ENCODE measurements at places on chromosomes 3 and 15.

GRCh38 chr3:126961791-126962461 lies 21.0 kb upstream of the PLXNA1 start:
- no peak for DNase-seq

- DNase-seq, result no peak
These were observed 23.1 kb upstream of the TSEN2 start for GRCh38 chr3:12461097-12461649.

- no peak for DNase-seq
These were observed 63.3 kb upstream of the TP63 start for GRCh38 chr3:189567766-189568420.

DNA sequence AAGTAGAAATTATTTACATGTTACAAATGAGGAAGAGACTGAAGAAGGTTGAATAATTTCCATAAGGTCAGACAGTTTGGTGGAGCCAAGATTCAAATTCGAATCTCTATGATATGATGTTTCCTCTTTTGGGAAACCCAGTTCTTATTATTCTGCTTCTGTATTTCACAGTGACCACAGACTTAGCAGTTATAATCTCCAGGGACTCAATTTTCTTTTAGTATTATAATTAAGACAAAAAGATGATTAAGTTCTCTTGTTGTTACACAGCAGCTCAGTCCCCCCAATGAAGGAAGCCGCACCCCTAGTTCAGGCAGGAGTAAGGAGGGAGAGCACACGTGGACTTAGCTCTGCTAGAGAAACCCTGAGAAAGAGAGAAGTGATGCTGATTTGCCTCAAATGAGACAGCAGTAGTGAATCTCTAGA lies 130.6 kb downstream of the CCNL1 start:
- no peak for DNase-seq

- DNase-seq, result peak; percentile 26
These were observed 60.2 kb downstream of the MAP3K13 start for GRCh38 chr3:185423178-185423577.

DNA sequence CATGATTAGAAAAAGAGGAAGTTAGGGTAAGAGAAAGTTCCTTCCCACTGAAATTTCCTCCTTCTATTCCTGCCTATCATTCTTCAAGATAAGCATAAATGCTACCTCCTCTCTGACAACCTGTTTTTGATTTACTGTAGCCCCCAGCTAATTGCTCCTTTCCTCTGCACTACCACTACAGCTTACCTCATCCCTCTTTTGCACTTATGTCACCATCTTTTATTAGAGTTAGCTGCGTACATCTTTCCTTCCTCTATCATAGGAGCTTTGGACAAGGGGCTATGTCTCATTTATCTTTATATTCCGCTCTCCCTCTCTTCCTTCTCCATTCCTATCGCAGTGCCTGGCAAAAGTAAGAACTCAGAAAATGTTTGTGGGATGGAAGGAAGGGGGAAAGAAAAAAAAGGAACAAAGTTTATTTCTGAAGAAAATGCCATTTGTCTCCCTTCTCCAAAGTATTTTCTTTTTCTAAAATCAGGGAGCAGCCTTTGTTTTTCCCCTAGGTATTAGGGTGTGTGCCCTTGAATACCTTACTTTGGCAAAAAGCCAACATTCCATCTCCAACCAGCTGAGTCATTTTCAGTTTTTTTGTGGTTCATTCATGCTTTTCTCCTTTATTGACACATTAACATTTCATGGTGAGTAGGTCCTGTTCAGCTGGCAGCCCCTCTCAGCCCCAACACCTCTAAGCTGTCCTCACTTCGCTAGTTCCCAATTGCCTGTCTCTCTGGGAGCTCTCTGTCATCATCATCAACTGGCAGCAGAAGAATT lies 87.6 kb upstream of the SOX2 start:
- DNase-seq, result peak; percentile 61
